ENCODE measurements at places on chromosomes 16 and 17.
A peak's percentile ranks its signal among the peaks of the same experiment; 100 is the strongest.

- DNase-seq, result no peak
Measured at GRCh38 chr16:15498427-15499175, 64.2 kb downstream of the BMERB1 start.

DNA sequence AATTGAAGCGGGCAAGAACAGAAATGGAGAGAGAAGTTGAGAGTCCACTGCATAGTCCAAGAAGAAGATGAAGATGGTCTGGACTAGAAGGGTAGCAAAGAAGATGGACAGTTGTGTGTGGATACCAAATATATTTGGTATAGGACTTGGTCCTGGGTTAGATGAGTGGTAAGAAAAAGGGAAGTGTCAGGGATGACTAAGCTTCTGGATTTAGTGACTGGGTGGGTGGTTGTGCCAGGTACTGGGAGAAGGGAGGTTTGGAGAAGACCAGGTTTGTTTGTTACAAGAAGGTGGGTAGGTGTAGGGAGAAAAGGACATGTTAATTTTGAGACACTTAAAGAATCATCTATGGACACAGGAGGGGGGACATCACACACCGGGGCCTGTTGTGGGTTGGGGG is 5.4 kb downstream of the VMP1 start:
- no peak for DNase-seq

DNA sequence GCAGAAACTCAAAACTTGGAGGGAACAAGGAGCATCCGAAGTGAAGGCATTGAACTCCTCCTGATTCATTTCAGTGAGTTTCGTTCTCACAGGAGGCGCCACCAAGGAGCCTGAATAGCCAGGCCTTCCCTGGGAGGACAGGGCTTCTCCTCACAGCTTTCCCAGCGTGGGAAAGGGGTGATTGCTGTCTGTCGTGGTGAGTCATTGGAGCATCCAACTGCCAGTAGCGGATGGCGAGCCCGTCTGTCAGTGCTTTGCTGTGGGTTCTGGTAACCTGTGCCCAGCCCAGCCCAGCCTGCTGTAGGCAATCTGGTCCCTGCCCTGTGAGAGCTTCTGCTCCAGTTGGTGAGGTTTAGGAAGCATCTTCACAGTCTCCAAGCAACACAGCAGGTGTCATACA is 28.3 kb downstream of the PLCD3 start:
- no peak for DNase-seq

- DNase-seq, result peak; percentile 34
Measured at GRCh38 chr17:30278032-30278431, 13.7 kb downstream of the BLMH start.

DNA sequence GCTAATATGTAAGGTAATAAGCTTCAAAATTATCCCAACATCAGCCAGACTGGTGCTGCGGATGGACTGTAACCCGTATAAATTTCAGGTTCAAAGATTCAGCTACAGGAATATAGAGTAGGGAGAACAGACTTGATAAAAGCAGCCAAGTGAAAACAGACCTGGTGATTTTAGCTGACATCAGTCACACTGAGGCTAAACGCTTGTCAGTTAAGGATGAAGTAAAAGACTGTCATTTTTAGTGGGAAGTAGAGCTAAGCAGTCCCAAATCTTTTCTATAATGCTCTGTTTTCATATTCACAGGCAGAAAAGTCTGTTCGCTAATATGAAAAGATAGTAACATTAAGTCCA is 35.4 kb downstream of the CMTM4 start:
- DNase-seq, result no peak

- no peak for DNase-seq
Measured at GRCh38 chr16:68887107-68887506, 43.8 kb downstream of the TANGO6 start.

DNA sequence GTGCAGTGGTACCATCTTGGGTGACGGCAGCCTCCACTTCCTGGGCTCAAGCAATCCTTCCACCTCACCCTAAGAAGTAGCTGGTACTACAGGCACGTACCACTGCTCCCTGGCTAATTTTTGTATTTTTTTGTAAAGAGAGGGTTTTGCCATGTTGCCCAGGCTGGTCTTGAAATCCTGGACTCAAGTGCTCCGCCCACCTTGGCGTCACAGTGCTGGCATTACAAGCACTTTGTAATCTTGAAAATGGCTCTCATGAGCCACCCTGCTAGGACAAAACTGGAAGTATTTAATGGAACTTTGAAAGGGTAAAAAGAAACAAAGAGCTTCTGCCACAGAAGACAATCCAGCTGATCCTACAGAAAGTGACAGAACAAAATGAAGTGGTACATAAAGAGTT is 9.2 kb downstream of the SUMO2 start:
- no peak for DNase-seq

GRCh38 chr17:72222661-72223380 is 102.0 kb downstream of the SOX9 start:
- no peak for DNase-seq

DNA sequence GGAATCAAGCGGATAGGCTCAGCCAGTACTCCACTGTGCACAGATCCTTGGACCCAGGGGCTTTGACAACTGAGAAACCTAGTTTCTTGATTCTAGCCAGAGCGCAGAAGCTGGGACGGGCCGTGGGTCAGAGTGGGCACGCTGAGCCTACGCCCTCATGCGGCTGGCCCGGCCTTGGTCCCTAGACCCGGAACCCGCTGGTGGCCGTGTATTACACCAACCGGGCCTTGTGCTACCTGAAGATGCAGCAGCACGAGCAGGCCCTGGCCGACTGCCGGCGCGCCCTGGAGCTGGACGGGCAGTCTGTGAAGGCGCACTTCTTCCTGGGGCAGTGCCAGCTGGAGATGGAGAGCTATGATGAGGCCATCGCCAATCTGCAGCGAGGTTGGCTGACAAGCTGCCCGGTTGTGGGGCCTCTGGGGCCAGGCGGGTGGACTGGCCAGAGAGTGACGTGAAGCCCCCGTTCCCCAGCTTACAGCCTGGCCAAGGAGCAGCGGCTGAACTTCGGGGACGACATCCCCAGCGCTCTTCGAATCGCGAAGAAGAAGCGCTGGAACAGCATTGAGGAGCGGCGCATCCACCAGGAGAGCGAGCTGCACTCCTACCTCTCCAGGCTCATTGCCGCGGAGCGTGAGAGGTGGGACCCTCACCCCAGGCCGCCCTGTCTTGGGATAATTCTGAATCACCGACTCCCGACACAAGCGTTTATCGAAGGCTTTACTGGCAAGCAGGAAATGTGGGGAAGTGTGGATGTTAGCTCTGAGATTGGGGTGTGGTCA is 946 bp downstream of the STUB1 start:
- peak; percentile 20 for DNase-seq

- no peak for DNase-seq
Measured at GRCh38 chr17:54749157-54749556, 151.5 kb upstream of the TOM1L1 start.

GRCh38 chr17:28720247-28720996 is 637 bp downstream of the RPL23A start:
- no peak for DNase-seq

DNA sequence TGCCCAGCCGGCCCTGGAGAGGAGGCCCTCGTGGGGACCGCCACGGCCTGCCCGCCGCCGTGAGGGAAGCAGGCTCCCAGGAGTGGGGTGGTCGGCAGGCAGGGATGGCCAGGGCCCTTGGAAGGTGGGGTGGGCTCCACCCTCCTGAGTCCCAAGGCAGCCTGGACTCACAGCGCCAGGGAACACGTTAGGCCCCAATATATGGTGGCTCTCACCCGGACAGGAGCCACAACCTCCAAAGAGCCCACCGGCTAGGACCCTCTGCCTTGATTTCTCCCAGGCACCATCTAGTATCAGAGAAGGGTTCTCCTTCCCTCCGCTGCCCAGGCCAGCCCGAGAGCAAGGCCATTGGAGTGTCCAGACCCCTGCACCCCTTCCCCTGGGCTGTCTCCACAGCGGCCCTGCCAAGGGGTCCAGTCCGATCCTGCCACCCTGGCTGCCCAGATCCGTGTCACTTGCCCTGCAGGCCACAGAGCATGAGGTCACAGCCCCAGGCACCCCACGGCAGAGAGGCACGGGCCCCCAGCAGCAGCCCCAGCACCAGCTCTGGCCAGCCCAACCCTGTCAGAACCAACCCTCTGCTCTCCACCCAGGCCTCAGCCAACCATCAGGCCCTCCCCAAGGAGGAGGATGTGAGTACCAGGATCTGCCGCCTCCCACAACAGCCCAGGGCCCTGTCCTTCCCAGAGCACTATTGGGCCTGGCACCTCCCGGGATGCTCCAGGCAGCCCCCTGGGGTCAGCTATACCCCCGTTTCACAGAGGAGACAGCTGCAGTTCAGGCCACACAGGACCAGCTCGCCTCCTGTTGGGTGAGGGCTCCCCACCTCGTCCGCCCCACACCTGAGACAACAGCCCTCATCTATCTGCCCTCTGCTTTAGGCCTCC is 1.1 kb upstream of the AXIN1 start:
- no peak for DNase-seq

- DNase-seq, result no peak
Measured at GRCh38 chr17:74552037-74552436, 6.1 kb upstream of the CD300C start.

- DNase-seq, result peak; percentile 93
Measured at GRCh38 chr17:29591737-29592608, 959 bp upstream of the ANKRD13B start.

DNA sequence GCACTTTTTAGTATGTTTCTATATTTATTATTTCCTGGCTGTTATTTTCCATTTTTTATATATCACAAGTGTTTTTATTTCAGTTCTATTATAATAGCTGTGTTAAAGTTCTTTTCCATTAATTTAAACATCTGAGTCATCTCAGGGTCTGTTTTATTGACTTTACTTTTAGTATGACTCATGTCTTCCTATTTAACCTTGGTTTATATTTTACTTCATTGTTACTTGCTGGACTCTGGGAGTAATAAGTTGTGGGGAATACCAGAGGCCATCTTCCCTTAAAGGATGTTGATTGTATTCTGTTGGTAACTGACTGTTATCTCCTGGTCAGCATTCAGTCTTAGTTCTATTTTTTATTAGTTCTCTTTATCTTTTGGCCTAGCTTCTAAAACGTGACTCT is 1508.2 kb downstream of the CDH11 start:
- DNase-seq, result no peak

DNA sequence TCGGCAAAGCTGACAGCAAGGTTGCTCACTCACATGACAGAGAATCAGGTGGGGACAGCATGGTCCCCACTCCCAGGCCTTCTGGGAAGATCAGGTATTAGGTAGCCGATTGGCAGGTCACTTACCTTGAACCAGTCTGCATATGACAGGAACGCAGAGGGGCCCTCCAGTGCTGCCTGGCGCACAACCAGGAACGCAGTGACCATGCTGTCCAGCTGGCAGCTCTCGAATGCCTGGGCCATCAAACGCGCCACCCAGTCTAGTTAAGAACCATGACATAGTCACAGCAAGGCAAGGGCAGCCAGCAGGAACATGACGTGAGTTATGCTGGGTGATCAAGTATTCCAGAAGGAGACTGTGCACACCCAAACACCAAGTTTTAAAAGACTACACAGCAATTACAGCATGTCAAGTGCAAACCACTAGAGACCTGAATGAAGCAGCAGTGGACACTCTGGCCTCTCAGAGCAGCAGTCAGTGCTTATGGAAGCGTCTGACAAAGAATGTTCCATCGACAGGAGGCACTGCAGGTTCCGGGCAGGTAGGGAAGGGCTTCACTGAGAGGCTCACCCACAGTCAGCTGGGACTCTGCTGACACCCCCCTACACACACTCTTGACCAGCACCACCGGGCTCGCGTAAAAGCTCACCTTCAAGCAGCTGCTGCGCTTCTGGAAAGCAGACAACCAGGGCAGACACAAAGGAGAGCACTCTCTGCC is 25.0 kb downstream of the FANCA start:
- no peak for DNase-seq

DNA sequence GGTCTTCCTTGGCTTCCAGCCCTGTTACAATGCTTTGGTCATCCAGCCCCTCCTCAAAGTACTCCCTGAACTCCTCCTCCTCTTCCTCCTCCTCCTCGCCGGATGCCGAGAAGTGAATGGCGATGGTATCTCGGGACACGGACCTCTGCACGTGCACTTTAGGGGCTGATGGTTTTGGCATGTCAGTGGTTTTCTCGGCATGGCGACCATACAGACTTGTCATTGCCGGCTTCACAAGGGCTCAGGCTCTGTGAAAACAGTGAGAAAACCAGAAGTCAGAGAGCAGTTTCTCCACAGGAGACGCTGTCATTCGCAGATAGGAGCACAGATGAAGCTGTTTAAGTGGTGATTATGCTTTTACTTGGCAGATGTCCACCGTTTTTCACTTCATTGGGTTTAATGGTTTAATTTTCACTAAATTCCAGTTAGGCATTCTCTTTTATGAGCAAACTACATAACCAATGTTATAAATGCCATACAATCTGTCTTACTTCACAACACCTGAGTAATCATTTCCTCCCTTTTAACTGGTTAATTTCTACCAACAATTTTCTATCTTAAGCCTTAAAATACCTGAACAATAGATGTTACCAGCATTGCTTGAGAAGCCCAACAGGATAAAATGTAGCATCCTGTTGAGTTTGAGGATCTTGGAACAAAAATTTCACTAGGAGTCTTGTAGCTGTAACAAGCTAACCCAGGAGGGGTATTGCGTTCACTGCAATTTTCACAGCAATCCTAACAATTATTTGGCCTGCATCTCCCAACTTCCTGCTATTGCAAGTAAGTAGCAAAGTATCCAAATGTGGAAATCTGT is 48.9 kb downstream of the TEX2 start:
- no peak for DNase-seq

- no peak for DNase-seq
Measured at GRCh38 chr17:57819285-57819684, 30.6 kb downstream of the MRPS23 start.

- no peak for DNase-seq
Measured at GRCh38 chr17:19421926-19422325, 10.9 kb downstream of the RNF112 start.

GRCh38 chr17:20053361-20053964 is 44.3 kb downstream of the SPECC1 start:
- DNase-seq, result peak; percentile 24

DNA sequence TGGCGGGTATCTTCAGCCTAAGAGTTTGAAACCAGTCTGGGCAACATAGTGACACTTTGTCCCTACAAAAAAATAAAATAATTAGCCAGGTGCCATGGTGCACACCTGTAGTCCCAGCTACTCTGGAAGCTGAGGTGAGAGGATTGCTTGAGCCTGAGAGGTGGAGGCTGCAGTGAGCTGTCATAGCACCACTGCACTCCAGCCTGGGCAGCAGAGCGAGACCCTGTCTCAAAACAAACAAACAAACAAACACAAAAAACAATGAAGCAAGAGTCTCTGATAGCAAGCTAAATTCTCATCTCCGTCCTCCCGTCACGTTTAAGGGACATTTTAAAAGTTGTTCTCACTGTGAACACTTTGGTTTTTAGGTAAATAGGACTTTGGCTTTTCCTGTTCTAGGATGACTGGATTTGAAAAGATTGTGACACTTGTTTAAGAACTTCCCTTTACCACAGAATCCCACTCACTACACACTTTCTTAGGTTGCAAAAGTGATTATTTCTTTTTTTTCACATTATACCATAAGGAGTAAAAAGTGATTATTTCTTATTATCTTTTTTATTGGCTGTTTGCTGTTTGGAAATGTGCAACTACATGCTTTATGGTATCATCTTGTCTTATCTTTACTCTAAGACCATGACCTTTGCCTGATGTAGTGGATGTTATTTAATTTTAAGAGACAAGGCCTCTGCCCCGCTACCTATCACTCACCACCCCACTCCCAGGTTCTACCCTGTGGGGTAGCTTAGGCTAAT is 4.4 kb upstream of the ERN1 start:
- DNase-seq, result no peak

GRCh38 chr16:2532494-2533141 is 1.4 kb upstream of the CEMP1 start:
- DNase-seq, result no peak

GRCh38 chr17:73050797-73051196 is 41.7 kb downstream of the SLC39A11 start:
- no peak for DNase-seq

All from NCI-H446 (cell line).